ENCODE measurements at places on chromosomes 3 and 15. TPM values are rescaled to one million over a fixed set of nuclear protein-coding genes. Genes with fewer than 3 reads are reported as not detected.

IL17RB gene
- total RNA-seq, result not detected

DNA sequence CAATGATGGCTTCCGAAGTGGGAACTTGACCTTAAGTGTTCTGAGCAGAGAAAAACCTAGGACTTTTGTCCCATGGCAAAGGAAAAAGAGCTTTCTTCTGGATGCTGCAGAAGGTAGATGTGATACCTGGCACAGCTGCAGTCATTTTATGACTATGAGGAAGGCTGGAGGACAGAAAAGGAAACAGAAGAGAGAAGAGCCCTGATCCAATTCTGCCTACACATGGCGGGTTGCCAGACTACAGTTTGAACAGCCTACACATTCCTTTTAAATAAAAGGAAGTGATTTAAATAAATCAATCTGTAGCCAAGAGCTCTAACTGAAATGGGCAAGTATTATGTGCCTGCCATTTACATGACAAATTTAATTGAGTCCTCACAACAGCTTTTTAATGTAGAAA, 43.6 kb upstream of the CHRNB4 start:
- DNase-seq, result no peak

DNA sequence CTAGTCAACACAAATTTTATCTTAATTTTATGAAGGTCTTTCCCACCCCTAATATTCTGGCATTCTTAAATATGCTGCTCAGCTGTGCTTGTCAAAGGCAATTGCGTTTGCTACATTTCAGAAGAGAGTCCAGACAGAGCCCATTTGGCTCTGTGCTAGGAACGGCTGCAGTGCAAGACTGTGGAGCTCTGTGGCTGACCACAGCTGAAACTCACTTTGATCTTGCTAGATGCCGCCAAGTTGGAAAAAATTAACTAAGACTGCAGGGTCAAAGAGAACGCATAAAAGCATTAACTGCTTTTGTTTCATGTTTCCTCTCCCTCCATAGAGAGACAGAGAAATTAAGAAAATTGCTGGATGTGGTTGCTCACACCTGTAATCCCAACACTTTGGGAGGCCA, 7.6 kb upstream of the PPP1R2 start:
- peak; percentile 47 for DNase-seq

FBXW12 gene
- total RNA-seq, result not detected

- DNase-seq, result peak; percentile 24
Measured at GRCh38 chr3:137110392-137110996, 152.7 kb downstream of the IL20RB start.

DNA sequence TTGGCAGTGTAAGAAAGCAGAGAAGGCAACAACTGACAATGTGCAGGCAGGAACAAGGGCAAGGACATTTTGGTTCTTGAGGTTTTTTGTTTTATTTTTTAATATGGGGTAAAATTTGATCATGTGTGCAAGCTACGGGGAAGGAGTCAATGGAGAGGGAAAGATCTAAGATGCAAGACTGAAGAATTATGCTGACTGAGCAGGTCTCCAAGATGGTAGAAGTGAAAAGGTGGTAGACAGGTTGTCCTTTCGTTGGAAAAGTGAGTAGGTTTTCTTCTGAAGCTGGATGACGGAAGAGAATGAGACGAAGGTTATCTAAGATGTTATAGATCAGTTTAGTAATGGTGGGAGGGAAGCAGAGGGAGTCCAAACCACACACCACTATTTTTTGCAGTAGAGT, 4.2 kb downstream of the CD47 start:
- no peak for DNase-seq

THBS1 gene
- 1,987 TPM for total RNA-seq

DNA sequence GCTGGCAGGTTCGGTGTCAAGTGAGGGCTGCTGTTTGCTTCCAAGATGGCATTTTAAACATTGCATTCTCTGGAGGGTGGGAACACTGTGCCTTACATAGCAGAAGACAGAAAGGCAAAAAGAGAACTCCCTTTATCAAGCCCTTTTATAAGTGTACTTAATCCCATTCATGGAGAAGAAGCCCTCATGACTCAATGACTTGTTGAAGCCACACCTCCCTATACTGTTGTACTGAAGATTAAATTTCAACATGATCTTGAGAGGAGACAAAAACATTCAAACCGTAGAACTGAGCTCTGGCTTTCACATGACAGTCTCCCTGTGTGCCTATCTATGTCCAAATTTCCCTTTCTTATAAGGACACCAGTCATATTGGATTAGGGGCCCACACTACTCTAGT, 443.4 kb upstream of the CDIN1 start:
- no peak for DNase-seq

GRCh38 chr3:46463868-46464241, 850 bp downstream of the LTF start:
- DNase-seq, result no peak

DNA sequence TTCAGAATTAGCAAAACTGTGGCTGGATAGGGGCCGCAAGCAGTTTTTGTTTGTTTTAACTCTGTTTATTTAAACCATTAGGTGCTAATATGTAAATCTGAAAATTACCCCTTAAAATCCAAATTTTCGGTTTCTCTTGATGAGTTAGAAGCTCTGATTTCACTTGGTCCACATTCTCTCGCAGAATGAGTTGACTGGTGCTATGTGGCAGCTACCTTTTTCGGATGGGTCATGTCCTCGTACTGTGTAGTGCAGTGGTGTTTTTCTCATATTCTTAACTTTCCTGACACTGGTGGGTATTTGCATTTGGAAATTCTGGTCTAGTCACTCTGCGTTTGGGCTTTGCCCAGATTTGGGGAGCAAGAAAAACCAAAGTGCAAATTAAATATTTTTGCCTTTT, 87.1 kb downstream of the DIPK2A start:
- no peak for DNase-seq

- peak; percentile 92 for DNase-seq
Measured at GRCh38 chr3:35639254-35640186, at the start of gene ARPP21. TSS of gene ARPP21 (plus strand) at chr3:35639525. CDS start at chr3:35681752, 42,227 bp downstream.

PRR23B gene
- not detected for total RNA-seq

SUCNR1 gene
- not detected for total RNA-seq

CKMT1A gene
- not detected for total RNA-seq

- no peak for DNase-seq
Measured at GRCh38 chr3:193843474-193844301, 250.7 kb downstream of the OPA1 start.

MKRN3 gene
- total RNA-seq, result 10.1 TPM

GPR176 gene
- 32.6 TPM for total RNA-seq

- DNase-seq, result no peak
Measured at GRCh38 chr3:66427951-66428474, 72.8 kb downstream of the LRIG1 start.

DNA sequence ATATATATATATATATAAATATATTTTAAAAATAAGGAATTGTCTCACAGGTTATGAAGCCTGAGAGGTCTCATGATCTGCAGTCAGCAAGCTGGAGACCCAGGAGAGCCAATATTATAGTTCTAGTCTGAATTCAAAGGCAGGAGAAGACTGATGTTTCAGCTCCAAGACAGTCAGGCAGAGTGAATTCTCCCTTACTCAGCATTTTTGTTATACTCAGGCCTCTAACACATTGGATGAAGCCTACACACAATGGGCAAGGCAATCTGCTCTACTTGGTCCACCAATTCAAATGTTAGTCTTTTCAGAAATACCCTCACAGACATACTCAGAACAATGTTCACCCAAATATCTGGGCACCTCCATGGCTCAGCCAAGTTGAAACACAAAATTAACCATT, 157.2 kb downstream of the GOLIM4 start:
- DNase-seq, result no peak

DNA sequence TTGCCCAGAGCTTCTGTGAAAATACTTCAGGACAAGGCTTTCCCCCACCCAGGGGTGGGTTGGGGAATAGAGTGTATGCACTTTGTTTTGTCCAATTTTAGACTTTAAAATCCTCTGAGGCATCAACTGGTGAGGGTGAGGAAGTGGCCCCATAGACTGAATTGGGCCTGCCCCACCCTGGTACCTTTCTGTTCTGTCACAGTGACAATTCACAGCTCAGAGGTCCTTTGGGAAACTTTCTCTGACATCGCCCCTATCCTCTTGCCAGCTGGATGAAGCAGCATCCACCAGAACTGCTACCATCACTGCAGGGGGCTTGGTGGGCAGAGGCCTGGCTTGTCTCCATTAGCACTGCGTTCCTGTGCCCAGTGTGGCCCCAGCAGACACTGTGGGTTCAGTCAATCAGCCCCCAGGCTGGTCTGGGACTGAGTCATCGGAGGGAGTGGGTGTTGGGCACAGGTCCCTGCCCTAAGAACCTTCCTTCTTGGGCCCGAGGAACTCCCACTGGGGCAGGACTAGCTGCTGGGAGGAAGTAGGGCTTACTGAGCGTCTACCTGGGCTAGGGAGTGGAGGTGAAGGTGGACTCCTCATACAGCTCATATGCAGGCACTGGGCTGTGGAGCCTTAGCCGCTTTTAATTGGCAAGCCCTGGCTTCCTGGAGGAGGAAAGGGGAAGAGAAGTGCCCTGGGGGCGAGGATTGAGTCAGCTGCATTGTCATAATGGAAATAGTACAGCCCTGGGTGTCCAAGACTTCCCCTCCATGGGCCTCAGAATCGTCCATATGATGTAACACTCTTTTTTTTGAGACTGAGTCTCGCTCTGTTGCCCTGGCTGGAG, 1.5 kb upstream of the PPM1M start:
- DNase-seq, result no peak

DNA sequence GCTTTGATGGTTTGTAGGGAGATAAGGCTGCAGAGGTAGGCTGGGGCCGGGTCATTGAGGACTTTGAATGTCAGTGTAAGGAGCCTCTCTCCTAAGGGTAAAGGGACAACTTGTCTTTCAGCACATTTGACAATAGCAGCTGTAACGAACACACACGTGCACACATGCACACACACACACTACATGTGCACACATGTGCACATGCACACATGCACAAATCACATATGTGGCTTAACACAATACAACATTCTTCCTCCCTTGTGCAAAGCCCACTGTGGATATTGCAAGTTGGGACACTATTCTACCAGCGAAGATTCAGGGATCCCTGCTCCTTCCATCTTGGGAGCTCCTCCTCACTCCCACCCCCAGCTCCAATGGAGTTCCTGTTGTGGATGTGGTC, 1.1 kb upstream of the CFAP100 start:
- DNase-seq, result no peak

LIPC gene
- 1.2 TPM for total RNA-seq

DNA sequence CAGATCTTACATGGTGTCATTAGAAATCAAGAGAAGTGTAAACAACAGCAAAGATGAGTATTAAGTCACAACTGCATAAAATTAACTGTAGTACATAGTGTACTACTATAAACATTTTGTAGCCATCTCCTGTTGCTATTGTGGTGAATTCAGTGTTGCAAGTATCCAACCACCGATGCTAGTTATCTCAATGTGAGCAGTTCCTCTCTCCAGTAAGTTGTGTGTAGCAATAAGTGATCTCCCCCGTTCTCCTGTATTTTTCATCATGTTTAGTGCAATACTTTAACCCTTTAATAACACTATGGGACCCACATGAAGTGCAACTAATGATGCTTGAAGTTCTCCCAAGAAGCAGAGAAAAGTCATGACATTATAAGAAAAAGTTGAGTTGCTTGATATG, 264.7 kb upstream of the KCNH8 start:
- no peak for DNase-seq

GRCh38 chr3:152968388-152969024, 133.6 kb downstream of the P2RY1 start:
- peak; percentile 30 for DNase-seq

DNA sequence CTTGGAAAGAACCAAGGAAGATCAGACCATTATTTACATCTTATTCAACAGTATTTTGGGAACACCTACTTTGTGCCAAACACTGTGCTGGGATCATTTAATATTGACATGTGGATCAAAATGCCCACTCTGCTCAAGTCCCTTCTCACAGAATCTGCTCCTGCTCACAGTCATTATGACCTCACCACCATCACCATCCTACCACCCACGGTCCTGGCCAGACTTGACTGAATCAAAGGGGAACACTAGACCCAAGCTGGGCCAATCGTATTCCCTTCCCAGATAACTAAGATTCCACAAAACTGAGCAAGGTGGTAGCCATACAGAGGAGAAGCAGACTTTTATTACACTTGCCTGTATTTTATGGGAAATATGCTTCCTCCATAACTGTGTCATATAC, 3.4 kb upstream of the CEP152 start:
- DNase-seq, result no peak

KLHL18 gene
- total RNA-seq, result 53.1 TPM

A4GNT gene
- not detected for total RNA-seq

- peak; percentile 40 for DNase-seq
Measured at GRCh38 chr15:84973492-84974460, 7.9 kb upstream of the PDE8A start.

GRIP2 gene
- 6.6 TPM for total RNA-seq

GRCh38 chr15:96361309-96362010, 31.0 kb downstream of the NR2F2 start:
- no peak for DNase-seq

- no peak for DNase-seq
Measured at GRCh38 chr15:41886741-41887140, 7.1 kb downstream of the SPTBN5 start.

- no peak for DNase-seq
Measured at GRCh38 chr3:15042936-15043335, 22.2 kb downstream of the MRPS25 start.

SLC38A3 gene
- 42.7 TPM for total RNA-seq

DNA sequence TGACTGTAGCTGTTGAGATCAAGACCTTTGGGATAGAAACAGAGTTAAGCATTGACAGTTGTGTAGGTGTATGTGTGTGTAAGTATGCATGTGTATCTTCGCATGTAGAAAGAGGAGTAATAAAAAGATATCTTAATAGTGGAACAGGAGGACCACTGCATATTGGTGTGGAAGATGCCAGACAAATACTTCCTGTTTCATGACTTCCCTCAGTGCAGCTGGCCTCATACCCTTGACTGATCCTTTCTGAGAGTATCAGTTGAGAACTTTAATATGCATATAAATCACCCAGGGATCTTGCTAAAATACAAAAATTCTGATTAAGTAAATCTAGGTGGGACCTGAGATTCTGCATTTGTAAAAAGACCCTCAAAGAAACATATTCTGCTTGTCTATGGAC, 8.5 kb upstream of the ZBED2 start:
- DNase-seq, result no peak

GRCh38 chr15:74920456-74920855, 13.8 kb upstream of the FAM219B start:
- DNase-seq, result no peak

- DNase-seq, result no peak
Measured at GRCh38 chr3:129078510-129078909, 17.9 kb downstream of the GP9 start.

DNA sequence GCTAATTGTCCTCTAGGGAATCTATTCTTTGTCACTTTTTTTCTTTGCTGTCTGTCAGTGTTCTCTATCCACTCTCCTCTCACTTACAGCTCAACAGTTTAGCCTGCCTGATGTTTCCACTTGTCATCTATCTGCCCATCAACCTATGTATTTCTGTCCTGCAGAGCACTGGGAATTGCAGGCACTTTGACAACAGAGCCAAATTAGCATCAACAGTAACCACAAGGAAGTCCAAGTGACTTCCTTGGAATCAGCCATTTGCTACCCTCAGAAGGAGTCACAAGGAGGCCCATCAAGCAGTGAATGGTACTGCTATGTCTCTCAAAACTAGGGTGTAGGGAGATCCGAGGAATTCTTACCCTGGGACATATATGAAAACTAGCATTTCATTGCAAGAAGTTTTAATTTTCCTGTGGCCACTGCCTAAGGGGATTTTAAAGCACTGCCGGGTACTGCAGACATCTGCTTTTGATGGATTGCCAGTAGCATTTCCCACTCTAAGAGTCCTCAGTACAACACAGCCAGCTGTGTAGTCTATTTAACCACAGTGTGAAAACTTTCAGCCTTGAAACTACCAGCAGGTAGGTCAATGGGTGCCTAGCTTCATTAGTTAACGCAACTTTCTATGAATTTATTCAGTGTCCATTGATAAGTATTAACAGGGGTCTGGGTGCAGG, 898.8 kb downstream of the NTRK3 start:
- DNase-seq, result no peak

TPRG1 gene
- 1.4 TPM for total RNA-seq

CCRL2 gene
- 0.78 TPM for total RNA-seq
